H1 (cell line): ENCODE measurements at places on chromosomes 2 and 18. TPM values are rescaled to one million over a fixed set of nuclear protein-coding genes. Genes with fewer than 3 reads are reported as not detected.
A peak's percentile ranks its signal among the peaks of the same experiment; 100 is the strongest.

RGPD4 gene
- total RNA-seq: 0.08 TPM in 1 of 2 replicates, not detected in the other

TFCP2L1 gene
- total RNA-seq: 3.2 and 3.8 TPM in 2 replicates

GALNT5 gene
- total RNA-seq: 0.06 TPM in 1 of 2 replicates, not detected in the other

ANKRD30B gene
- total RNA-seq: 0.11 TPM in 1 of 2 replicates, not detected in the other

TXNDC2 gene
- 0.09 TPM in 1 of 2 replicates, not detected in the other for total RNA-seq

GRCh38 chr2:86185517-86186212 lies 9.6 kb downstream of the IMMT start:
- no peaks in the 10 kb centered on the region for H3K4me1 ChIP-seq
- H3K4me3 ChIP-seq: no peak overlapping the region
- H3K27ac ChIP-seq: no peak overlapping the region
- DNase-seq: no peak

DNA sequence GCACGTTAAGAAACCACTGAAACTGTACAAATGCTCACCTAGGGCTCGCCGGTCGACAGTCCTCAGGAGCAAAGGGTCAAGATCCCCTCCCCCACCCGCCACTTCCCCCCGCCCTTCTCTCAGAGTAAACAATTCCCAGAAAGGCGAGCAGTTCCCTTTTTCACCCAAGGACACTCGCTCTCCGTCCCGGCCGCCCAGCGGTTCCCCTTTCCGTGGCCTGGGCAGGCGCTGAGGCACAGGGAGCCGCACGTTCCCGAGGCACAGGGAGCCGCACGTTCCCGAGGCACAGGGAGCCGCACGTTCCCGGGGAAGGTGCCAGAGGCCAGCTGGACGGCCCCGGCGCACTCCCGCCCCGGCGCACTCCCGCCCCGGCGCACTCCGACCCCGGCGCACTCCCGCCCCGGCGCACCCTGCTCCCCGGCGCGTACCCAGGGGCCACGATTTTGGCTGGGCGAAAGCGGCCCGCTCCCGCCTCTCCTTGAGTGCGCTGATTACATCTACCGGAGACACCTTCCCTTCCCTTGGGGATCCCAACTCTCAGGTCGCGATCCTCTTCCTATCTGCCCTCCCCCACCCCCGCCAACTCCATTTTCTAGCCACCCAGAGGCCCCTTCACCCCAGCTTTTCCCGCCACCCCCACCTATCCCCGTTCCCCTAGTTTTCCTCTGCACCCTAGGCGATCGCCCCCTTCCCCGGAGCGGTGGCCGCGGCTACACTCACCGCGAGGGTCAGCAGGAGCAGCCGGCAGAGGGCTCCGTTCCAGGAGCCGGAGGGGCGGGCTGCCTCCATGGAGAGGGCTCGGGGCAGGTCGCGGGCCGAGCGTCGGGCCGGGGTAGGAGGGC lies 817 bp downstream of the DSC2 start:
- H3K27ac ChIP-seq: peak overlapping the region; percentile 90
- no peaks in the 10 kb centered on the region for H3K36me3 ChIP-seq
- no peak for DNase-seq

DNA sequence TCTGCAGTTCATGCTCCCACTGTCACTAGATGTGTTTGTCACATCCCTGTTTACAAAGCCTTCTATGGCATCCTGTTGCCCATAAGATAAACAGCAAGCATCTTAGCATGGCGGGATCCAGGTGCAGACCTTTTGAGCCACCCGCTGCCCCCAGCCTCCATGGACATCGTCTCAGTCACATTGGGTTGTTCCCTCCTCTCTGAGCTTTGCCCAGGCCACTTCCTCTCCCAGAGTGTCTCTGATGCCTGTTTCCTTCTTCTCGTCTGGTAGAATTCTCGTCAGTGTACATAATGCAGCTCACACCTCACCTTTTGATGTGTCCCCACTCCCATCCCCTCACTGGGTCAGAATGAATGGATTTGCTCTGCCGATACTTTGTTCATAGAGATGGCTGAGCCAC lies 239.0 kb upstream of the APCDD1 start:
- no peak overlapping the region for H3K4me3 ChIP-seq
- H3K4me1 ChIP-seq: no peaks in the 10 kb centered on the region

- H3K36me3 ChIP-seq: no peaks in the 10 kb centered on the region
- no peak overlapping the region for H3K27ac ChIP-seq
- no peak for DNase-seq
- H3K4me1 ChIP-seq: no peaks in the 10 kb centered on the region
- H3K4me3 ChIP-seq: no peak overlapping the region
Observed at GRCh38 chr2:96317584-96317997, 7.5 kb upstream of the ITPRIPL1 start.

GRCh38 chr2:195674491-195675221 lies 17.6 kb downstream of the SLC39A10 start:
- H3K4me1 ChIP-seq: no peaks in the 10 kb centered on the region
- H3K36me3 ChIP-seq: no peaks in the 10 kb centered on the region; the same call in 1 of the 2 replicates
- no peak for DNase-seq
- no peak overlapping the region for H3K4me3 ChIP-seq
- no peaks in the 10 kb centered on the region for H3K27me3 ChIP-seq
- H3K27ac ChIP-seq: no peak overlapping the region

GRCh38 chr2:241289597-241289996 lies 25.9 kb downstream of the HDLBP start:
- H3K27ac ChIP-seq: no peak overlapping the region
- H3K27me3 ChIP-seq: no peaks in the 10 kb centered on the region
- no peak overlapping the region for H3K4me3 ChIP-seq
- no peaks in the 10 kb centered on the region for H3K36me3 ChIP-seq
- H3K4me1 ChIP-seq: no peaks in the 10 kb centered on the region; the same call in 1 of the 2 replicates

DNA sequence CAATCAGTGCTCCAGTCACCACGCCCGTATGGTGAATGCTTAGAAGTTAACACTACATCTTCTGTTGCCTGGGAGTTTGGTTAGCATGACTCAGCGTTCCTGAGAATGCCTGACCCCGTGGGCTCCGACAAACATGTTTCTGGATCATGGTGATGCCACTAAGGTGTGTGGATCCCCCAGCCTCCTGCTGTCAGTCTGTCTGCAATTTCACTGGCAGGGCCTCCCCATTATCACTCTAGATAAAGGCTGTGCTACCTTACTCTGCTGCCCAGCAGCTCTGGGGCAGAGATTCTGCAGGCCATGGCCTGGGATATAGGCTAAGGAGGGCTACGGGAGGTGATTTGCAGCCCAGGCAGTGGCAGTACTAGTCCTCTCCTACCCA lies 66.0 kb downstream of the STPG4 start:
- no peaks in the 10 kb centered on the region; the same call in 1 of the 2 replicates for H3K4me1 ChIP-seq
- H3K36me3 ChIP-seq: no peaks in the 10 kb centered on the region

GRCh38 chr18:79735071-79735980 lies 55.7 kb downstream of the CTDP1 start:
- H3K27me3 ChIP-seq: no peaks in the 10 kb centered on the region
- H3K4me1 ChIP-seq: no peaks in the 10 kb centered on the region
- DNase-seq: no peak
- H3K36me3 ChIP-seq: peaks cover 45% of the 10 kb centered on the region

DNA sequence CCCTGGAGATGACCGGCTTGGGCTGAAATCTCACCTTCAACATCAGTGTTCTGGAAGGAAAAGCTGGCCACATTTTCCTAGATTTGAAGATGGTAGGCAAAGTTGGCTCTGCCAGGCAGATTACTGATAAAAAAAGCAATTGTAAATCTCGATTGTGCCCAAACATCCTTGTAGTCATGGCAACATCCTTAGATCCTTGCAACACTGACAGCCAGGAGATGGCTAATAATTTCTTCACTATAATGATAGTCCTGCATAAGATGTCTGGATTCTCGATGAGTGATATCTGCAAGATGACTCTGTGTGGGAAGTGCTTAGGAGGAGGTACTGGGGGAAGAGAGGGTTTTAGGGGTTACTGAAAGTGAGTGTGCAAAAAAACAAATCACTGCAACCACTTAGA lies 149.1 kb downstream of the FSHR start:
- H3K4me3 ChIP-seq: no peak overlapping the region
- H3K27me3 ChIP-seq: no peaks in the 10 kb centered on the region
- H3K36me3 ChIP-seq: no peaks in the 10 kb centered on the region
- no peak overlapping the region for H3K27ac ChIP-seq
- no peak for DNase-seq

DNA sequence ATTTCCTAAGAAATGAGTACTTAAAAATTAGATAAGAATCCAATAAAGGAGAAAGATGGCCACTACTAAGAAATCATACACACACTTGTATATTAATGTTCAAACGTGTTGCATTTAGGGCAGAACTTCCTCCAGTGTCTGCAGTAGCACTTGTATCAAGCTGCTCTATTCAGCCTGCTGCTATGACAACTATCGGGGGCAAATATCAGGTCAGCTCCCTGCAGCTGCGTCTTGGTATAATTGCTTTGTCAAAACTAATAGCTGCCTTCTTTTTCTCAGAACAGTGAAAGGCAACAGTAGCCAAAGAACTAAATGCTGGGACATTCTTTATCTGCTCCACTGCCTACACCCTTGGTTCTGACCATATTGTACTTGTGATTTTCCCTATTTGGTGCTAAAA lies 300.7 kb downstream of the NOL4 start:
- H3K27me3 ChIP-seq: no peaks in the 10 kb centered on the region
- H3K4me1 ChIP-seq: no peaks in the 10 kb centered on the region
- no peaks in the 10 kb centered on the region for H3K36me3 ChIP-seq
- H3K27ac ChIP-seq: no peak overlapping the region
- no peak for DNase-seq

DNA sequence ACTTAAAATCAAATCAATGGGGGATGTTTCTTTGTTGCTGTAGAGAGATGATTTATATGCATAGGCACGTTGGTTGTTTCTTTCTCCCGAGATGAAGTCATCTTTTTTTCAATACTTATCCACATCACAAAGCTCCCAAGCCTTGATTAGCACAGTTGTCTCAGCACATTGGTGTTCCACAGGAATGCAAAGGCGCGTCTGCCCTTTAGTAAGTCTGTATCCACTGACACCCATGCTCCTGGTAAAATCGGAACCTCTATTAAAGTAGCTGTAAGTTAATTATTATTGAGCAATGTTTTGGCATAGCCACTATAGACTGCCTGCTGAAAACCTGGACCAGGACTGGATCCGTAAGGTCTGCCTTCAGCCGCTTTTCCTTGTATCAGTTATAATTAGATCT lies 77.6 kb upstream of the RBM44 start:
- no peak overlapping the region for H3K4me3 ChIP-seq
- DNase-seq: no peak
- H3K36me3 ChIP-seq: no peaks in the 10 kb centered on the region
- H3K4me1 ChIP-seq: no peaks in the 10 kb centered on the region; the same call in 1 of the 2 replicates

DNA sequence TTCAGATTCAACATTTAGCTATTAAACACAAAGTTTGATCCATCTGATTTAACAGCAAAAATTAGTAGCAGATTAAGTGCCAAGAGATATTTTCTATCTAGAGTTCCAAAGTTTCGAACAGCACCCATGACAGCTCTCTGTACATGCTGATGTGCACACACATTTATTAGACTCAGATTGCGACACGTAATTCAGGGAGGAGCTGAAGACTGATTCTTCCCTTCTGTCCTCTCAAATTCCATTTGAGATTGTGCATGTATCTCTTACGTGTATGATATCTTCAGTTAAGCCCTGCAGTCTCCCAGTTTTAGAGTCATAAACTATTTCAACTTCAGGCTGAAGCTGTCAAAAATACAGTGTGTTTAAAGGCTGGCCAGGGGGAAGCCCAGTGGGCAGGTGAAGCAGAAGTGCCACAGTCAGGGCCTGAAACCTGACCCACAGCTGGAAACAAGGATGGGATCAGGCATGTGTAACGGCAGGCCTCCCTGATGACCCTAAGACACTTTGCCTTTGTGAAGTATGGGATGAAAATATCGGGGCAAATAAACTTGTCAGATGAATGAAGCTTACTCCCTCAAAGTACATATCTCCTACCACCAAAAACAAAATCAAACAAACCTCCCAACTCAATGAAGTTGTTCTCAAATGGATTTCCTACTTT lies 30.6 kb downstream of the CYB5A start:
- no peak overlapping the region for H3K27ac ChIP-seq
- H3K4me3 ChIP-seq: no peak overlapping the region
- DNase-seq: no peak
- H3K4me1 ChIP-seq: no peaks in the 10 kb centered on the region; the same call in none of the 2 replicates
- no peaks in the 10 kb centered on the region for H3K27me3 ChIP-seq
- H3K36me3 ChIP-seq: peaks cover 9% of the 10 kb centered on the region; the same call in 1 of the 2 replicates

GRCh38 chr2:213162516-213163118 lies 11.2 kb upstream of the IKZF2 start:
- H3K4me3 ChIP-seq: no peak overlapping the region
- H3K4me1 ChIP-seq: no peaks in the 10 kb centered on the region
- DNase-seq: no peak
- H3K36me3 ChIP-seq: no peaks in the 10 kb centered on the region
- H3K27me3 ChIP-seq: no peaks in the 10 kb centered on the region
- no peak overlapping the region for H3K27ac ChIP-seq

DNA sequence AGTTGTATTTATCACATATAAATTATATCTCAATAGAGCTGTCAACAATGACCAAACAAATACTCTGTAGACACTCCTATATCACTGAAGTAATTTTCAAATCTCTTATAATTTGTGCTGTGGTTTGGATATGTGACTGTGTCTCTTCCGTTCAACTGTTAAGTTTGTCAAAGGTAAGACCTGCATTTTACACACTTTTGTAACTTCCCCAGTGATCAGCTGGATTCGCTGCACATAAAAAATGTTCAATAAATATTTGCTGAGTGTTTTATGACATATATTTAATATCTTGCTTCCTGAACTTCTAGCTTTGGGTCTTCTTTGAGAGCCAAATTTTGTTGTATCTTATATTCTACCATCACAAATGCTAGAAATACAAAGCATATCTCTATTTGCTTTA lies 57.3 kb upstream of the ROCK1 start:
- no peak overlapping the region for H3K4me3 ChIP-seq
- no peaks in the 10 kb centered on the region for H3K36me3 ChIP-seq
- DNase-seq: no peak
- H3K4me1 ChIP-seq: no peaks in the 10 kb centered on the region

- no peaks in the 10 kb centered on the region for H3K27me3 ChIP-seq
- no peak for DNase-seq
- H3K36me3 ChIP-seq: no peaks in the 10 kb centered on the region
- H3K4me3 ChIP-seq: no peak overlapping the region
- no peaks in the 10 kb centered on the region for H3K4me1 ChIP-seq
- no peak overlapping the region for H3K27ac ChIP-seq
Observed at GRCh38 chr2:217535957-217536708, 466.7 kb downstream of the TNS1 start.

DNA sequence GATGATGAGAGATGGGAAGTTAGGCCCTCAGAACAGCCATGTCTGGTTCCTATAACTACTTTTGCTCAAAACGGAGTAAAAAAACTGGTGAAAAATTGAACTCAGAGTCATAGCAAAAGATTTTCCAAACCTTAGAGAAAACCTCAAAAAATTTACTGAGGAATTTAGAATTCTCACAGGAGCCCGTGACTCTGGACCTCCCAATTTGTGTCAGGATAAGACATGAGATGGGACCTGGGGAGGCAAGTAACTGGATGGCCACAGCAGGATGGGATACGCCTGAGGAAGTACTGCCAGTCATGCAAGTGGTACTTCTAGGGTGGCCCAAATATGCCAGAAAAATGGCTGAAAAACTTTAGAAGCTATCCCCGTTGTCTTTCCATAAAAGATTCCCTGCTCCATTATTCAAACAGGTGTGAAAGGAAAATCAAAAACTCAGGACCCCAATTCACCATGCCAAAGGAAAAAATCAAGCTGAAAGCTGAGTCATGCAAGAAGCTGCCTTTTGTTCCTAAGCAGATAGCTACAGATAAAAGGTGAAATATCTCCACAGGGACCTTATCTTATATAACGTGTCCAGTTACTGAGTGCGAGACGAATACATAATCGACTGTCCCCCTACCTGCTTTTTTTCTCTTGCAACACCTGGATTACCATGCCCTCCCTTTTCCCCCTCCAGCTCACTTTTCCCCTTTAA lies 34.1 kb upstream of the LIPG start:
- no peak for DNase-seq
- no peak overlapping the region for H3K4me3 ChIP-seq
- H3K27me3 ChIP-seq: no peaks in the 10 kb centered on the region
- H3K4me1 ChIP-seq: no peaks in the 10 kb centered on the region
- no peaks in the 10 kb centered on the region for H3K36me3 ChIP-seq
